ENCODE measurements at places on chromosomes 12 and 14.

DNA sequence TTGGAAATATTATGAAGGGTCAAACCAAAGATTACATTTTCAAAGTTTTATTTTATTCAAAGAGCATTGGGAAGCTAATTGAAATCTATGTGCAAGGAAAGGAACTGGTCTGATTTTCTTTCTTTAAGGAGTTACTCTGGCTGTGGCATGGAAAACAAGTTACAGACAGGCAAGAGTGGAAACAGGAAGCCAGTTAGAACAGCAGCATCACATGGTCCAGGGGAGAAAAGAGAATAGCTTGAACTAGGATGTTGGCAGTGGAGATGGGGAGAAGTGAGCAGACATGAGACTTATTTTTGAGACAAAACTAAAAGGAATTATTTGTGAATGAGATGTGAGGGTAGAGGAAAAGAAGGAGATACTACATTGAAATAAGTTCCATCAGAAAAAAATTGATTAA lies 3.4 kb downstream of the OR11G2 start:
- no peak for DNase-seq

DNA sequence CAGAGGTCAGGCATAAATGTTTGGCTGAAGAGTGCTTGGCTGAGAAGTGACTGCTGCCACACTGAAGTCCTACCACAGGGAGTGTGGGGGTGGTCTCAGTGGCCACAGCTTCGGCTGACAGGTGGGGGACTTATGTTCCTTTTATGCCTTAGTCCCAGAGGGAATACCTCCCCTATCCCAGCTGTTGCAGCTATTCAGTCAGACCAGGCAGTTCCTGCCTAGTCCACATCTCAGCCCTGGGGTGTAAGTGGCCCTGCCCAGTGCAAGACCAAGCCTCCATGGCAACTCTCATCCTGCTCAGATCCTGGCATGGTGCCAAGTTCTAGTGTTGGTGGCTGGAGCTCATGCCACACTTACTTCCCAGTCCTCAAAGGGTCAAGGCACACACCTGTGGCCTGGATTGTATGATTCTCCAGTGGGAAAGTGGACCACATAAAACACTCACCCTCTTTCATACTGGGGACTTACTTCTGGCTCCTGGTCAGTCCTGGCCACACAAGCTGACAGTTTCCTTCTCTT lies 161.3 kb upstream of the CAND1 start:
- no peak for DNase-seq

DNA sequence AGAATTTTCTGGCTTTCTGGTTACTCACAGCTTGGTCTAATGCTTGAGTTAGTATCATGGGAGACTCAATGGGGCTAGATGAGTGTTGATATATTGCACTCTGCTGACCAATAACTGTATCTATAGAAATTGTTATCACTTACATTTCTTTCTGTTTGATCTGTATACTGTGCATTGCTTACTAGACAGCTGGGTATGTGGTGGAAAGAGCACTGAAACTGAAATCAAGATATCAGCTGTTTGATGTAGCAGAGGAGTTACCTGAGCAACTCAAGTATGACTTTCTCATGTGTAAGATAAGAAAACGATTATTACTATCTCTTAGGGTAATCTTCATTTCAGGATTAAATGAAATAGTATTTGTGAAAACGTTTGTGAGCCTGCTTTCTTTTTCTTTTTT lies 183.0 kb downstream of the SLC15A5 start:
- no peak for DNase-seq

DNA sequence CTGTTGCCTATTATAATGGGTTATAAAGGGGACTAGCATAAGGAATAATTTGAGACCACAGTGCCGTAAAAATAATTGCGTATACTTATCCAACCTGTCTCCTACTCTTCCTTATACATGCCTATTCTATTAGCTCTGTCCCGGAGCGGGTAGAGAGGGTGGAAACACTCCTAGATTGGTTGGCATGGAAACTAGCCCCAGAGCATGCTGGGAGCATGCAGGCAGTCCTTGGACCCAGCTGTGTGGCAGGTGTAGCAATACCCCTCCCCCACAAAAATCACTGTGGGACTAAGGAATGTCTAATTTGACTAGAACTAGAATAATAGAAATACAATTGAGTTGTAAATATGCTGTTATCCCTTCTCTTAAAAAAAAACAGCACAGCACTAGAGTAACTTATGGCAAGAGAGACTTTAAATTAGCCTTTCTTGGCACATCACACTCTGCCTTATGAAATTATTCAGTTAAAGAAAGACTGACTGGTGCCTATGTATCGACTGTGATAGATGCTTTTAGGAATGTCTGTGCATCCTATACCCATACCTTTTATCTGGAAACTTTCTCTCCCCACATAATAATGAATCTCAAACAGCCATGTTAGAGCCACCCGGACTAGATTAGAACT lies 244.0 kb upstream of the DAAM1 start:
- peak; percentile 5 for DNase-seq

DNA sequence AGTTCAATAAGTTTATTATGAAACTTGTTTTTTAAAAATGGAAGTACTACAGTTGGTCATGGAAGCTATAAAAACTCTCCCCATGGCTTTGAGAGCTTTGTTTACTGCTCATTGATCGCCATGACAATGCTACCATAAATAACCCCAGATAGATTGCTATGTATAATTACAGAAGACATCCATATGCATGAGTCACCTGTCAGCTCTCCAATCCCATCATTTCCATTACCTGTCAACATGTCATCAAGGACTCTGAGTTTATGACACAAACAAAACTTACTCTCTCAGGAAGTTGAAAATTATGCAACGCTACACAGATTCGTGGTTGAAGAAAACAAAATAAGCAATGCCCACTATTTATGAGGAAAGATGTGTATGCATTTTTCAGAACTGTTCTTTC lies 144.4 kb downstream of the SEC23A start:
- no peak for DNase-seq

DNA sequence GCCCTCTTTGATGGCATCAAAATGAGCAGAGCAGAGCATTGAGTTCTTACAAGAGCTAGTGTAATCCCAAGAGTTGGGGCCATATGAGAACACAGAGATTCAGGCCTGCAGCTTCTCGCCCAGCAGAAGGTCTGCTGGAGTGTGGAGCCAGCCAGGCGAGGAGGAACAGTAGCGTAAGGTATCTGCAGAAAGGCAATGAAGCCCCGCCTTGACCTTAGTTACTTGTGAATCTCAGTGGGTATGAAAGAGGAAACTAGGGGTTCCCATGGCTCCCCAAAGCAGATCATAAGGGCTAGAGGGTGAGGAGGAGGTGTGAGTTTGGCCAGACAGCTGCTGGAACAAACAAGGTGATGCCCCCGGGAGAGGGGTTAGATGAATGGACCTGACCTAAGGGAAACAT lies 49.4 kb downstream of the SLC8A3 start:
- no peak for DNase-seq

- no peak for DNase-seq
Measured at GRCh38 chr12:50533203-50533584, 28.4 kb downstream of the DIP2B start.

GRCh38 chr12:70042675-70043074 lies 200.6 kb upstream of the CNOT2 start:
- no peak for DNase-seq

DNA sequence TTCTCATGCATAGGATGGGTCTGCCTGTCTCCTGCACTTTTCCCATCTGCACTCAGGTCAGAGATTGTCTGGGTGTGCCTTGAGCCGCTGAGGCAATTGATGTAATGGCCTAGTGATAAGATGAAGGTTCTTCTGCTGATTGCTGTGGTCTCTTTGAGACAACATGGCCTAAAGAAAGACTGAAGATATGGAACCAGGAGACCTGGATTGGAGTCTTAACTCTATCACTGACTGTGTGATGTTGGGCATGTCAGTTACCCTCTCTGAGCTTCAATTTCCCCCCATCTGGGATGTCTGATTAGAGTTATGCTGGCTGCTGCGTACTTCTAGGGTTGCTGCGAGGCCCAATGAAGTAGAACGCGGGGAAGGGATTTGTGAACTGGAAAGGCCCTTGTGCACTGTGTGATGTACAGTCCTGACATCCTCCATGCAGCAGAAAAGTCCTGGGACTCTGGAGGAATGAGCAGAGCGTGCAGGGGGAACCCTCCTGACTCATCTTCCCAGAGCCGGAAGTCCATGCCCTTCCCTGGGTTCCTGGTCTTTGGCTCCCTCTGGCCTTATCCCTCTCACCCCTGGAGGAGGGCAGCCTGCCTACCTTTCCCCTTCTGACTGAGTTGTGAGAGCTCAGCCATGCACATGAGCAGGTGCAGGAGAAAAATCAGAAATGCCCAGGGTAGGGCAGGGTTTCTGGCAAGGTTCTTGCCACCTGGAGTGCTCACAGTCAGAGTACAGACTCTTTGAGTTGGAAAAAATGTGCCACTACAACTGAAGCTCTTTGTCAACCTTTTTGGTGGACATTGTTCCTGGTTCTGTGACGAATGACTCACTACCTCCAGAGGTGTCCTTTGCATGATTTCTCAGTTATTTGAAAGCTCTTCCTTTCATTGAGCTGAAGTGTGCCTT lies 21.1 kb downstream of the PLEKHD1 start:
- no peak for DNase-seq

- DNase-seq, result no peak
Measured at GRCh38 chr14:79281244-79282152, 929.8 kb downstream of the DIO2 start.

DNA sequence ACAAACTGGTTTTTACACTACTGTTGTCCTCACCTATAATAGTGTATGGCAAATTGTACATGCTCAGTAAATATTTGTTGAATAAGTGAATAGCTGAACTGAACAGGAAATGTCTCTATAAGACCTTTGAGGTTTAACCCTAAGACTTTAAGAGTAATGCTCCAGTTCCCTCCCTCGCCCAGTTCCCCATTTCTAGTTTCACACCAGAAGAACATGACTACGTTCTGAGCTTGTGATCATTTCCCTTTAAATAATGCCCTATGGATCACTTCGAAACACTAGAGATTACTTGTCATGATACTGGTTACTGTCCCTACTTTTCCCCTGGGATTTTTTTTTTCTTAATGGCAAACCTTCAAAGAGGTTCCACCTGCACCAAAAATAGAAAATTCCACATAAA lies 69.3 kb downstream of the PRKD1 start:
- DNase-seq, result no peak

- DNase-seq, result no peak
Measured at GRCh38 chr14:102630405-102630804, 38.0 kb downstream of the RCOR1 start.
